PC-9 (cell line): ENCODE measurements at places on chromosomes 16 and 17.
A peak's percentile ranks its signal among the peaks of the same experiment; 100 is the strongest.

DNA sequence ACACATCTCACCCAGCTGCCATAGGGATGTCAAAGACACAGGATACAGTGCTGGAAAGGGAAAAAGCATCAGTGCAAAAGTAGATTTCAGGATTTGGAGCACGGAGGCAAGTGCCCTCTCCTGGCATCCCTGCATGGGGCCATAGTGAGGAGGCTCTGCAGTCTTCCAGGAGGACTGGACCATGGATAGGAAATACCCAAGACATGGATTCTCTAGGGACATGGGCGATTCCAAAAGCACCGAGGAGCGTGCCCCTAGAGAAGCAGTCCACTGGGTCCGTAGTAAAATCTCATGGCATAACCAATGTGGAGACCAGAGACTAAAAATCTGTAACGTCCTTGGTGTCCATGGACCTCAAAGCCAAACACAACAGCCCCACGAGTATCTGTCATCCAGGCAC is 818.2 kb downstream of the KCNJ18 start:
- no peaks in the 10 kb centered on the region for H3K4me1 ChIP-seq
- no peak overlapping the region for H3K4me3 ChIP-seq
- DNase-seq = no peak
- no peaks in the 10 kb centered on the region for H3K36me3 ChIP-seq
- H3K27me3 ChIP-seq = peaks cover 1% of the 10 kb centered on the region; the same call in 1 of the 2 replicates
- H3K27ac ChIP-seq = no peak overlapping the region

DNA sequence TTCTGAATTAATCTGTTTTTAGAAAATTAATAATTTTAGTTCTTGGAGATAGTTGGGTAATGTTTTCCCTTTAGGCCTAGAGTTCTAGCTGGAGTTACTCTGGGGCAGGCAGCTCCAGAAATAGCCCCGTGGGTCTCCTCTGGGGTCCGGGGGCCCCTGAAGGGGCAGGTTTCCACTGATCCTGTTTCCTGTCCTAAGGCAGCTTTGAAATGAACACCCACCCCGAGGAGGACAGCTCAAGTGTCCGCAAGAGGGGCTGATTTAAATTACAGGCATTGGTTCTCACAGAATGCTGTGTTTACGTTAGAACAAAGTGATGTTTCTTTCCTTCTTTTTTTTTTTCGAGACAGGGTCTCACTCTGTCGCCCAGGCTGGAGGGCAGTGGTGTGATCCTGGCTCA is 23.8 kb downstream of the EEF2K start:
- DNase-seq = no peak
- peaks cover 25% of the 10 kb centered on the region for H3K4me1 ChIP-seq
- H3K36me3 ChIP-seq = no peaks in the 10 kb centered on the region
- H3K27me3 ChIP-seq = no peaks in the 10 kb centered on the region
- no peak overlapping the region for H3K27ac ChIP-seq

- H3K27me3 ChIP-seq = no peaks in the 10 kb centered on the region
- H3K4me3 ChIP-seq = no peak overlapping the region
- DNase-seq = peak; percentile 58
- H3K36me3 ChIP-seq = 0 out of 2 replicates have a peak, but pooled peaks cover under 1% of the 10 kb centered on the region
- H3K27ac ChIP-seq = no peak overlapping the region
Observed at GRCh38 chr16:27625050-27625697, 75.2 kb downstream of the KATNIP start.

GRCh38 chr16:12546918-12547607 is 256.6 kb downstream of the CPPED1 start:
- H3K4me1 ChIP-seq = no peaks in the 10 kb centered on the region
- no peaks in the 10 kb centered on the region for H3K27me3 ChIP-seq
- no peak overlapping the region for H3K4me3 ChIP-seq
- no peaks in the 10 kb centered on the region for H3K36me3 ChIP-seq

- H3K36me3 ChIP-seq = peaks cover 19% of the 10 kb centered on the region; the same call in 1 of the 2 replicates
- no peak overlapping the region for H3K4me3 ChIP-seq
- H3K27ac ChIP-seq = no peak overlapping the region
- DNase-seq = no peak
- H3K27me3 ChIP-seq = no peaks in the 10 kb centered on the region
Observed at GRCh38 chr16:48350736-48351135, 34.5 kb downstream of the SIAH1 start.

DNA sequence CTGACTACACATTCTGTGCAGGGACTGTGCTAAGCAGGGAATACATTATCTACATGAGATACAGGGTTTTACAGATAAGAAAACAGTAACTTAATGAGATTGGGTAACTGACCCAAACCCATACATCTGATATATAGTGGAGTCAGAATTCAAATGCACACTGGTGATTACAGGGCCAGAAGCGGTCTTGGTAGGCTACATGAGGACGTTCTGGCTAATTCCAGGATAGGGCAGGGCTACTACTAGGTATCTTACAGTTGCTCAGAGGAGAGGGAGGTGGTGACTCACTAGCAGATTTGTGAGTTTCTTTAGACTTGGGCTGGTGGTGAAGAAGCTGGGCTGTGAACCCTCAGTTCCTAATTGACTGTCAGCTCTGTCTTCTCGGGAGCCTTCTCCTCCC is 21.4 kb downstream of the TRIM16 start:
- no peak overlapping the region for H3K4me3 ChIP-seq
- DNase-seq = no peak
- no peaks in the 10 kb centered on the region for H3K27me3 ChIP-seq
- H3K27ac ChIP-seq = no peak overlapping the region
- peaks cover 26% of the 10 kb centered on the region for H3K4me1 ChIP-seq
- H3K36me3 ChIP-seq = 0 out of 2 replicates have a peak, but pooled peaks cover 4% of the 10 kb centered on the region

GRCh38 chr16:84635702-84636101 is 12.6 kb upstream of the KLHL36 start:
- no peaks in the 10 kb centered on the region for H3K36me3 ChIP-seq
- H3K4me3 ChIP-seq = no peak overlapping the region
- no peak for DNase-seq
- H3K27me3 ChIP-seq = no peaks in the 10 kb centered on the region
- H3K27ac ChIP-seq = no peak overlapping the region
- H3K4me1 ChIP-seq = no peaks in the 10 kb centered on the region

DNA sequence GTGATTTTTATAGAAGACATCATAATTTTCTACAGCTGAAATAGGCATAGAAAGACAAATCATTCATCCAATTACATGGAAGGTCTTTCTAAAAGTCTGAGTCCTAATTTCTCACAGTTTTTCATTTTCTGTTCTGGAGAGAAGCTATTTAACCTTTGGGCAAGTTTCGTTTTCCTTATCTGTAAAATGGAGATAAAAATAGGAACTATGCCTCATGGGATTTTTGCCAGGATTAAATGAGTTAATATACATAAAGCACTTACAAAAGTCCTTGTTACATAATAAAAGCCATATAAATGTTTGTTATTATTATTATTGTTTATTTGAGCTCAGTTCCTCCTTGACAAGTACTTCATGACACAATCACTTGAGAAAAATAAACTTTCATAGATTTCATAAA is 121.4 kb downstream of the SKAP1 start:
- H3K4me1 ChIP-seq = no peaks in the 10 kb centered on the region
- no peak overlapping the region for H3K27ac ChIP-seq
- no peaks in the 10 kb centered on the region for H3K27me3 ChIP-seq
- H3K4me3 ChIP-seq = no peak overlapping the region
- no peak for DNase-seq

DNA sequence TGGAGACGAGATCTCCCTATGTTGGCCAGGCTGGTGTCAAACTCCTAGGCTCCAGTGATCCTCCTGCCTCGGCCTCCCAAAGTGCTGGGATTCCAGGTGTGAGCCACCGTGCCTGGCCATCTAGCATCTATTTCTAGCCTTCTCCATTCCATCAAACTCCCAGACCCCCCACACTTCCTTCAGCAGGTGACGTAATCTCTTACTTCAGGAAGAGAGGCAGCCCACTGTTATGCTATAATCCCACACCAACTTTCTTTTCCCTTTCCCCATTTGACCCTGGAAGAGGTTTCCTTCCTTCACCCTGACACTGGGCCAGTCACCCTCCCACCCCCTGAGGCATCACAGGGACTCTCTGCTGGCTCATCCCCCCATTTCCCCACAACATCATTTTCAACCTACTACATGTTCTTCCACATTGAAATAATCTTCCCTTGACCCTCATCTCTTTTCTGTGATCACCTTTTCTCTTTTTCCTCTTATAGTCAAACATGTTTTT is 7.6 kb downstream of the ITGA2B start:
- no peaks in the 10 kb centered on the region for H3K27me3 ChIP-seq
- H3K36me3 ChIP-seq = no peaks in the 10 kb centered on the region
- no peak for DNase-seq
- no peak overlapping the region for H3K27ac ChIP-seq
- H3K4me1 ChIP-seq = no peaks in the 10 kb centered on the region
- H3K4me3 ChIP-seq = no peak overlapping the region

GRCh38 chr16:71421911-71422310 is 19.9 kb downstream of the TLE7 start:
- H3K4me1 ChIP-seq = no peaks in the 10 kb centered on the region
- no peaks in the 10 kb centered on the region for H3K36me3 ChIP-seq
- H3K4me3 ChIP-seq = no peak overlapping the region
- no peak overlapping the region for H3K27ac ChIP-seq

- no peak for DNase-seq
- peaks cover 16% of the 10 kb centered on the region for H3K27me3 ChIP-seq
- H3K36me3 ChIP-seq = no peaks in the 10 kb centered on the region
- no peak overlapping the region for H3K4me3 ChIP-seq
- H3K27ac ChIP-seq = no peak overlapping the region
Observed at GRCh38 chr17:8072729-8073461, 14.6 kb downstream of the ALOX12B start.

- H3K4me1 ChIP-seq = no peaks in the 10 kb centered on the region
- H3K27me3 ChIP-seq = peaks cover 10% of the 10 kb centered on the region; the same call in 1 of the 2 replicates
- H3K4me3 ChIP-seq = no peak overlapping the region
- no peak overlapping the region for H3K27ac ChIP-seq
- H3K36me3 ChIP-seq = no peaks in the 10 kb centered on the region; the same call in 1 of the 2 replicates
Observed at GRCh38 chr16:87694441-87695125, 71.2 kb downstream of the KLHDC4 start.

GRCh38 chr16:22358000-22358399 is 16.4 kb downstream of the CDR2 start:
- H3K36me3 ChIP-seq = peaks cover 8% of the 10 kb centered on the region; the same call in 1 of the 2 replicates
- DNase-seq = no peak
- H3K4me3 ChIP-seq = no peak overlapping the region
- H3K27ac ChIP-seq = no peak overlapping the region
- no peaks in the 10 kb centered on the region for H3K27me3 ChIP-seq

- H3K4me3 ChIP-seq = no peak overlapping the region
- no peak for DNase-seq
- no peaks in the 10 kb centered on the region for H3K27me3 ChIP-seq
Observed at GRCh38 chr16:51197953-51198748, 47.1 kb upstream of the SALL1 start.

DNA sequence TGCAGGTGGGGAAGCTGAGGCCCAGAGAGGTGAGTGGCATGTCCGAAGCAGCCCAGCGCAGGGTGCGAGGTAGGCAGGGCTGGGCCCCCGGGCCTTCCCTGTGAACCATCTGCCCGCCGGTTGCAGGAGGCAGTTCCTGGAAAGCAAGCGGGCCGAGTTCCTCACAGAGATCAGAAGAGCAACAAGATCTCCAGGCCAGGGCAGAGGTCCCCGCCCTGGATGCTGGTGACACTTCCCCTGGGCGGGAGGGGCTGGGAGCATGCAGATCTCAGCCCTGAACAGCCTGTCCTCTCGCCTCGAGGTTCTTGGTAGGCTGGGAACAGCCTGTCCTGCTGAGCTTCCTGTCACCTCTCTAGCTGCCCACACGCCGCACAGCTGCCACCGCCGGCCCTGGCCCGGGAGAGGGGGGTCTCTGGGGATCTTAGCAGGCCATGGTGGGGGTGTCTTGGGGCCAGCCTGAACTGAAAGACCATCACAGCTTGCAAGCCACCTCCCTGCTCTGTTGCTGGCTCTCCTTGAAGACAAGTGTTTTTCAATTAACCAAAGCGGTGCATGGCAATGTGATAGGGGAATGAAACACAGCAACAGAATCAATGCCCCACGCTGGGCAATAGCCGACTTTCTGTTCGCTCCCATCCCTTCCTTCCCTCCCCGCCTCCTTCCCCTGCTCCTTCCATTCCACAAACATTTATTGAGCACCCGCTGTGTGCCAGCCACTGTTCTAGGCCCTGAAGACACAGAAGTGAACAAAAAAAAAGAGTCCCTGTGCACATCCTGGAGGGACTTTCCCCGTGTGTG is 31.7 kb downstream of the SOCS1 start:
- H3K27me3 ChIP-seq = no peaks in the 10 kb centered on the region
- H3K4me3 ChIP-seq = no peak overlapping the region
- H3K36me3 ChIP-seq = no peaks in the 10 kb centered on the region
- DNase-seq = no peak
- H3K4me1 ChIP-seq = no peaks in the 10 kb centered on the region

GRCh38 chr17:43778337-43779144 is at the start of gene DUSP3:
Gene DUSP3, minus strand, starts transcription at chr17:43778977. Its CDS starts 53 bp downstream, at chr17:43778924.
- H3K27ac ChIP-seq = peak within 1 kb of the TSS; percentile 76

- no peaks in the 10 kb centered on the region for H3K27me3 ChIP-seq
- no peak overlapping the region for H3K4me3 ChIP-seq
- H3K36me3 ChIP-seq = no peaks in the 10 kb centered on the region
- no peak for DNase-seq
Observed at GRCh38 chr16:28498666-28499381, 4.4 kb downstream of the APOBR start.

DNA sequence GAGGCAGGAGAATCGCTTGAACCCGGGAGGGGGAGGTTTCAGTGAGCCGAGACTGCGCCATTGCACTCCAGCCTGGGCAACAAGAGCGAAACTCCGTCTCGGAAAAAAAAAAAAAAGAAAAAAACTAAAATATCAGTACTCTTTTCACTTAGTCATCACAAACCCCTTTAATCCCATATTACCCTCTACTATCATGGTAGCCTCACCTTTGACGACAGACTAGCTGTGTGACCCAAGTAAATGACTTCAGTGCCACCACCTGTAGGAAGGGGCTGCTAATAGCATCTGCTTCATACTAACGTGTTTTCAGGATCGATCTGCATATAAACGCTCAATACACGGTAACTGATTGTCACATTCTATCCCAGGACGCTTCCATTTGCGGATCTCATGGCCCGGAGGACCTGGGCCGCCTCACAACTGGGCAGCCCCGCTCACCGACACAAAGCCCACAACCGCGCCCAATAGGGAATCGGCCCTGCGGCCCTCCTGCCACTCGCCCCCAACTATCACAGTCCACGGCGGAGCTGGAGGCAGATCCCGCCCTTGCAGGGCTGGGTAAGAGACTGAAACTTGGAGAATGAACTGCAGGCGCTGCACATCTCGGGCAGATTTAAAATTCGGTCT is 1.1 kb upstream of the ZNF263 start:
- H3K27me3 ChIP-seq = no peaks in the 10 kb centered on the region
- peak; percentile 62 for DNase-seq
- H3K4me3 ChIP-seq = peak overlapping the region; percentile 63
- H3K36me3 ChIP-seq = peaks cover 30% of the 10 kb centered on the region
- H3K27ac ChIP-seq = peak overlapping the region; percentile 97

DNA sequence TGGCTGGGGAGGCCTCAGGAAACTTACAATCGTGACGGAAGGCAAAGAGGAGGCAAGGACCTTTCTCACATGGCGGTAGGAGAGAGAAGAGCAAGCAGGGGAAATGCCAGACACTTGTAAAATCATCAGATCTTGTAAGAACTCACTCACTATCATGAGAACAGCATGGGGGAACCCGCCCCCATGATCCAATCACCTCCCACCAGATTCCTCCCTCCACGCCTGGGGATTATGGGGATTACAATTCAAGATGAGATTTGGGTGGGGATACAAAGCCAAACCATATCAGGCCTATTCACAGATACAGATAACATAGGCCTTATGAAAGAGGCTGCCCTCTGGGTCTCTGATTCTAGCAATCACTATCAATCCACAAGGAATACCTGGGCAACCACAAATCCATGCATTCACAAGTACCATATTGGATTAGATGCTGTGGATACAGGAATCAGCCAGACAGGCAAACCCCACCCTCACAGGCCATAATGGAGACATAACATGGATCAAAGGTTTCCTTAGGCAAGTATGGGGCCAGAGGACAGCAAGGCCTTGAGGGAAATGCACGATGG is 284.9 kb downstream of the SOX9 start:
- no peak for DNase-seq
- no peaks in the 10 kb centered on the region for H3K27me3 ChIP-seq
- H3K4me1 ChIP-seq = peaks cover 56% of the 10 kb centered on the region
